Stimulated activated CD4-positive, alpha-beta T cell treated with anti-CD3 and anti-CD28 coated beads, Interleukin-4, amount 100 ng/mL, for 24 hours (primary cell): ENCODE measurements at places on chromosomes 16 and 17.

- DNase-seq, result no peak
These were observed 52.9 kb downstream of the MMD start for GRCh38 chr17:55368706-55369105.

DNA sequence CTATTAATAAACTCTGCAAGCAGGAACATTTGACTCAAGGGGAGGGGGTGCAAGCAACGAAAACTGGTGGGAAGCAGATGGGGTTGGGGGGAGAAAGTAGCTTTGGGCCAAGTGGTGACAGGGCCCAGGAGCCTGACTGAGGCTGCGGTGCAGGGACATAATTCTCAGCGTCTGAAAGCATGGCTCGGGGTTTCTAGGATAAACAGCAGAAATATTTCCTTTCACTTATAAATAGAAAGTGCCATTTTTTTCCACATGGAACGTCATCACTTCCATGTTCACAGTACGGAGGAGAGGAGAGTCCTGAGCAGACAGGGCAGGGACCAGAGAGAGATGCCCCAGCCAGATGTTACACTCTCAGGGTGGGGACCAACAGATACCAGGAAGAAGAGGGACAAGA lies 197.1 kb downstream of the ZFHX3 start:
- no peak for DNase-seq

DNA sequence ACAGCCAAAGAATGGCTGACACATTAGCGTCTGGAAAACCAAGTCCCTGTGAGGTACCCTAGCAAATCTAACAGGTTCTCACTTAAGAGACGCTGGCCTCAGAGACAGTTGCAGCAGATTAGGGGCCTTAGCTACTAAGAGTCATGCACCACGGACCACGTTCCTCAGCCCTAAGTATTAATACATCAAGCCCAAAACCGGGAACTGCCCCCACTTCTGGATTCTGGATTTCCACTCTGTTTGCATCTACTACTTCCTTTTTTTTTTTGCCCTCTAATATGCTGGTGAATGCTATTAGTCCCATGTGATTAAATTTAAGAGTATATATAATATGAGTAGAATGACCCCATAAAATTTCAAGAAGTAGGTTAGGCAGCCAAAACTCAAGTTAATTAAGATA lies 775 bp upstream of the TERB1 start:
- no peak for DNase-seq

GRCh38 chr16:1333854-1334700 lies 632 bp downstream of the BAIAP3 start:
- no peak for DNase-seq

- DNase-seq, result no peak
These were observed 27.5 kb downstream of the ZCCHC14 start for GRCh38 chr16:87465306-87465705.

GRCh38 chr16:67029254-67030096 lies 526 bp downstream of the CBFB start:
- DNase-seq, result peak; percentile 60

DNA sequence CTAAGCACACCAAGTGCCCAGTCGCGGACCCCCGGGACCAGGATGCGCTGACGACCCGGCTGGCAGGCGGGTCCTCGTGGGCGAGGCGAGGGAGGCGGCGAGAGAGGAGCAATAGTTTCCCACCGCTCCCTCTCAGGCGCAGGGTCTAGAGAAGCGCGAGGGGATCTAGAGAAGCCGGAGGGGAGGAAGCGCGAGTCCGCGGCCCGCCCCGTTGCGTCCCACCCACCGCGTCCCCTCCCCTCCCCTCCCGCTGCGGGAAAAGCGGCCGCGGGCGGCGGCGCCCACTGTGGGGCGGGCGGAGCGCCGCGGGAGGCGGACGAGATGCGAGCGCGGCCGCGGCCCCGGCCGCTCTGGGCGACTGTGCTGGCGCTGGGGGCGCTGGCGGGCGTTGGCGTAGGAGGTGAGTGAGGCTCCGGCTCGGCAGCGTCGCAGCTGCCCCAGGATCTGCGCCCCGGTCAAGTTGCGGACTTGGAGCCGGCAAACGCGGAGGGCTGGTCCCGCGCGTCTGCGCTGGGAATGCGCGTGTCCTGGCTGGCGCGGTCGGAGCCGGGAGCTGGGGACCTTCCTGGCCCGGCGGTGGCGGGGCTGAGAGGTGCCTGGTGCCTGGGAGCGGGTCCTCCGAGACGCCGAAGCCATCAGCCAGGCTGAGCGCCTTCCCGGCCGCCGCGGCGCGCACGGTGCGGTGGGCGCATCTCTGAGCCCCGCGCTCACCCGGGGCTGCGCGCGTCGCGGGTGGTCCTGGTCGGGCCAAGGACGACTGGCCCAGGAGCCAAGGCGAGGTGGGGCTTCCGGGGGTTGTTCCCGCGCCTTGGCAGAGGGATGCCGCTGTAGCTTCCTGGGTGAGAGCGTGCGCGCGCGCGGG lies at the start of gene ITGB3:
Gene ITGB3 (plus strand): TSS at position 287 of the 862 bp plus-strand sequence. CDS start 35 bp downstream, at position 322.
- DNase-seq, result peak; percentile 52

- DNase-seq, result no peak
These were observed 31.9 kb downstream of the NMT1 start for GRCh38 chr17:45092911-45093430.

- no peak for DNase-seq
These were observed 21.5 kb upstream of the SPN start for GRCh38 chr16:29641561-29641960.

- peak; percentile 52 for DNase-seq
These were observed 499 bp downstream of the PIP4K2B start for GRCh38 chr17:38798614-38799500.

- DNase-seq, result peak; percentile 60
These were observed 1.2 kb downstream of the GRB2 start for GRCh38 chr17:75404223-75404730.

GRCh38 chr17:74217037-74217730 lies 3.8 kb downstream of the TTYH2 start:
- DNase-seq, result no peak

DNA sequence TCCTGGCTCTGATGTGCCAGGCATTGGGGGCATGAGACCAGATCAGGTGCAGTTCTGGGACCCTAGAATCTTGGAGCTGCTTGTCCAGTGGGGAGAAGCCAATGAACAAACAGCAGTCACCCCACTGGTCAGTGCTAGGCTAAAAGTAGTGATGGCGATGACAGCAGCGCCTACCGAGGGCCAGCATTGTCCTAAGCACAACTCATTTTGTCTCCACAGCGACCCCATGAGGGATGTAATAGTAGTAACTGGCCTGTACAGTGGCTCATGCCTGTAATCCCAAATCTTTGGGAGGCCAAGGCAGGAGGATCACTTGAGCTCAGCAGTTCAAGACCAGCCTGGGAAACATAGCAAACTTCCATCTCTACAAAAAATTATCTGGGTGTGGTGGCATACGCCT lies 6.2 kb downstream of the SMCR8 start:
- no peak for DNase-seq

GRCh38 chr16:14641926-14642325 lies 9.2 kb downstream of the BFAR start:
- no peak for DNase-seq

- DNase-seq, result no peak
These were observed 10.9 kb downstream of the DYNC1LI2 start for GRCh38 chr16:66740533-66740932.

DNA sequence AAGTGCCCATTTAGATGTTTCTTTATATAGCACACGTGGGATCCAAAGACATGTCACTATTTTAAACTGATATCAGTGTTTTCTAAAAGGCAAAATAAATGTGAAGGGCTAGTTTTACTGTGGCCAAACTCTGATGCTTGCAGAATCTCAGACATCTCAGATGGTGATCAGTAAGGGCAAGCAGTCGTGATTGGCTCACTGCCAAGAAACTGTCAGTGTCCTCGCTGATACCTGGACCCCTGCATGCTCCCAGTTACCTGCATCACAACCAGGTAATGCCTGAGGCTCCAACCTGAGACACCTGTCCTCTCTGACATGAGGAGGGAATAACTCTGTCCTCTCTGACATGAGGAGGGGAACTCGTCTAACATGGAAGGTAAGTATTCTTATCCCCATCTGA lies 114.0 kb downstream of the SPECC1 start:
- no peak for DNase-seq

DNA sequence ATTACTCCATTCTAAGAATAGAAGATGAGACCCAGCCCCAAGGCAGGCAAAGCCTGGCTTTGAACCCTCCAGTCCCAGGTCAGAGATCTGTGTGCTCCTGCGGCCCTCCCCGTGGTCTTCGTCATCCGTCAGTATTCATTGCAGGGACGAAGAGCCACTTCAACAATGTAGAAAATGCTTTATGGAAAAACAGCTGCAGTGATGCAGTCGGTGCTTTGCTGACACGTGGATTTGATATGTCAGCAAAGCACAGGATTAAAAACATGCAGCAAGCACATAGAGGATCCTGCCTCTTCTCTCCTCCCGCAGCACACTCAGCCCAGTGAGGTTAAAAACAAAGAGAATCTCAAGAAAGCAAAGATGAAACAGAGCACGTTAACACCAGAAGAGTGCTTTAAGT lies 117.1 kb upstream of the AXIN2 start:
- DNase-seq, result no peak

DNA sequence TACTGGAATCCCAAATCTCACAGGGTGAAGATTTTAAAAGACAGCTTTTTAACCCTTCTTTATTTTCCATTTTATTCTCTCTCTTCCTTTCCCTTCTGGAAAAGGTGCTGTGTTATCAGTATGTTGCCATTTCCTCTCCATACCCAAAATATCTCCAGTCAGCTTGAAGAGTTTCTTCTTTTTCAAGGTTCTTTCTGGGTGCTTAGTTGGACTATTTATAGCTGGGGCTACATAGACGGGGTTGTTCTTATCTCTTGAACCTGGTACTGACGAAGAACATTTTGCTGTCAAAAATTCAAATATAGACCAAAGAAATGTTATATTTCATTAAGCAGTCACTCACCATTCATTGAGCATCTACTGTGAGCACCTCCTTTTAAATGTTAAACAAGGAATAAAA lies 48.6 kb downstream of the IST1 start:
- no peak for DNase-seq

GRCh38 chr17:31798205-31798724 lies 60.8 kb downstream of the COPRS start:
- DNase-seq, result no peak

GRCh38 chr17:8164815-8165131 lies 2.0 kb upstream of the VAMP2 start:
- DNase-seq, result no peak

DNA sequence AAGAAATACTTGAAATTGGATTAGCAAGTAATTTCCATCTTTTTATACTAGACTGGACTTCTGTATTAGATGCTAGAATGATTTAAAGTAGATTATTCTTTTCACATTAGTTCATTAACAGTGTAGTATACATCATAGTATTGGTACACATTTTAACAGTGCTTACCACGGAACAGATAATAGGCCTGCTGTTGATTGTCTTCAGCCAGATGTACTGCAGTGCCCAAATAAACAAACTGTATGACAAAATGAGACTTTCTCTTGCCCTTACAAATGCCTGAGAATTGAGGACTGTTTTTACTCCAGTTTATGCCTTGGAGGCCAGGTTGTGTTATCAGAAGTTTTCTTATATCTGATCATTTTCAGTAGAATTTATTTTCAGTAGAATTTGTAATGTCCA lies 631 bp downstream of the EVI2A start:
- DNase-seq, result no peak

DNA sequence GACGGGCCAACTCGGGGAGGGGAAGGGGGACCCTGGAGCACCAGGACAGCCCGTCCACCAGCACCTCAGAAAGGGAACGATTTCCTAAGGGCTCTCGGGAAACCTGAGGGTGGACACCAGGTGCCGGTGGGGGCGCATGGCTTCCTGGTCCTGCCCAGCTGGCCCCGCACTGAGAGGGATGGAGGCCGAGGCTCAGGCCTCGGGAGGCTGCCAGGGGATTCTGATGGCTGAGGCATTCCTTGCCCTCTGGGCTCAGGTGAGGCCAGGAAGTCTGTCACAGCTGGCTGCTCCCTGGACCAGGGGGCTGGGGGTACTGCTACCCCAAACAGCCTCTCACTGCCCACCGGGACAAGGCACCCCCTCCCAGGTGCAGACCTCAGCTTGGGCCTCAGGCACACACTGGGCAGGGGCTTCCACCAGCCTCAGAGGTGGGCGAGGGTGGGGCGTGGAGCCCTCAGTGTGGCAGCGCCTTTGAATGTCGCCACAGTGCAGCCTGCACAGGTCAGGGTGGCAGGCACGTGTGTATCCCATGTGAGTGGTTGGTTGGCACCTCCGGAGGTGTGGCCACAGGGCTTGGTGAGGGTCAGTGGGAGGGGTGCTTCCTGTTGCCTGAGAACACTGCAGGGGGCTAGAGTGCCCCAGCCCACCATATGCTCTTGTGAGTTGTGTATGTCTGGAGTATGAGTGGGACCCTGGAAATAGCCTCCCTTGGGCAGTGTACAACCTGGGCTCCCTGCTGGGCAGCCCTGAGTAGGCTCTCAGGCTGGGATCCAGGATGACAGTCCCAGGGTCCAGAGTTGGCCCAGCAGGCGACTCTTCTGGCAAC lies 3.9 kb upstream of the FSCN2 start:
- no peak for DNase-seq

GRCh38 chr16:3513892-3514583 lies 13.2 kb downstream of the CLUAP1 start:
- no peak for DNase-seq

DNA sequence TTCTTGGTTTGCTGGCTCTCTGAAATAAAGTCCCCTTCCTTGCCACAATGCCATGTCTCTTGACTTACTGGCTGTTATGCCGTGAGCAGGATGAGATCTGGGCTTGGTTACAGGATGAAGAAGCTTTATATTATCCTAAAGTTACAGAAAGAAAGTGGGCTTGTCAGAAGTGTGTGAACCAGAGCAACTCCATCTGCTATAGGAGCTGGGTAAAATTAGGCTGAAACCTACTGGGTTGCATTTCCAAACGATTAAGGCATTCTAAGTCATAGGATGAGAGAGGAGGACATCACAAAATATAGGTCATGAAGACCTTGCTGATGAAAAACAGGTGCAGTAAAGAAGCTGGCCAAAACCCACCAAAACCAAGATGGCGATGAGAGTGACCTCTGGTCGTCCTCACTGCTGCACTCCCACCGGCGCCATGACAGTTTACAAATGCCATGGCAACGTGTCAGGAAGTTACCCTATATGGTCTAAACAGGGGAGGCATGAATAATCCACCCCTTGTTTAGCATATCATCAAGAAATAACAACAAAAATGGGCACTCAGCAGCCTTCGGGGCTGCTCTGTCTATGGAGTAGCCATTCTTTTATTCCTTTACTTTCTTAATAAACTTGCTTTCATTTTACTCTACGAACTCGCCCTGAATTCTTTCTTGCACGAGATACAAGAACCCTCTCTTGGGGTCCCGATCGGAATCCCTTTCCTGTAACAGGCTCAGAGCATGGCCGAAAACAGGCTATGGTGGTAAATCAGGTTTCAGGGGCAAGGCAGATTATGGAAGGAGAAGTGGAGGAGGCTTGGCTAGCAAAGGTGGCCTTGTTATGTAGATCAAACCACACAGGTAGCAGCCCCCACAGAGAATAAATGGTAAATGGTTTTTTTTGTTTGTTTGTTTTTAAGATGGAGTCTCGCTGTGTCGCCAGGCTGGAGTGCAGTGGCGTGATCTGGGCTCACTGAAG lies 81.3 kb upstream of the C16orf82 start:
- no peak for DNase-seq

- no peak for DNase-seq
These were observed 13.3 kb upstream of the SDK2 start for GRCh38 chr17:73657473-73658116.
